Activated T-cell treated with anti-CD3 and anti-CD28 coated beads for 48 hours (primary cell): ENCODE measurements at places on chromosomes 1 and 21.

- DNase-seq, result no peak
Observed at GRCh38 chr1:206693029-206693428, 8.3 kb downstream of the MAPKAPK2 start.

GRCh38 chr1:164636757-164637156 lies 77.8 kb downstream of the PBX1 start:
- DNase-seq, result no peak

GRCh38 chr1:10401281-10401680 lies 2.4 kb downstream of the PGD start:
- DNase-seq, result no peak

GRCh38 chr1:244019982-244020485 lies 31.0 kb upstream of the ZBTB18 start:
- no peak for DNase-seq

DNA sequence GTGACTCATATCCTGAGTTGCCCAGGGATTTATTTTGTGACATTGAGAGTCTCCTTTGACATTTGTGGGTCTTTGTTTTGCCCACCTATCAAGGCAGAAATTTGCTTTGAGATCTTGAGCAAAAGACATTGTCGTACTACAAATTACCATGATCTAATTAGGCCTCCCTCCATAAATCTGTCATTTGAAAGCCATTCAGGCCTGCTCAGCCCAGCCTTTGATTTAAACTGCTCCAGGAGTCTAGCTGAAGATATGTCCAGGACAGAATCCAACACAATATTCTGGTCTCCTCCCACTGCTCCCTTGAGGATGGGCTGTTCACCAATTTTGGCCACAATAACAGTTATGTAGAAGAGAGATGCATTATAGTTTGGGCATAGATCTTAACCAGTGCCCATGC lies 86.7 kb downstream of the PROX1 start:
- DNase-seq, result no peak

DNA sequence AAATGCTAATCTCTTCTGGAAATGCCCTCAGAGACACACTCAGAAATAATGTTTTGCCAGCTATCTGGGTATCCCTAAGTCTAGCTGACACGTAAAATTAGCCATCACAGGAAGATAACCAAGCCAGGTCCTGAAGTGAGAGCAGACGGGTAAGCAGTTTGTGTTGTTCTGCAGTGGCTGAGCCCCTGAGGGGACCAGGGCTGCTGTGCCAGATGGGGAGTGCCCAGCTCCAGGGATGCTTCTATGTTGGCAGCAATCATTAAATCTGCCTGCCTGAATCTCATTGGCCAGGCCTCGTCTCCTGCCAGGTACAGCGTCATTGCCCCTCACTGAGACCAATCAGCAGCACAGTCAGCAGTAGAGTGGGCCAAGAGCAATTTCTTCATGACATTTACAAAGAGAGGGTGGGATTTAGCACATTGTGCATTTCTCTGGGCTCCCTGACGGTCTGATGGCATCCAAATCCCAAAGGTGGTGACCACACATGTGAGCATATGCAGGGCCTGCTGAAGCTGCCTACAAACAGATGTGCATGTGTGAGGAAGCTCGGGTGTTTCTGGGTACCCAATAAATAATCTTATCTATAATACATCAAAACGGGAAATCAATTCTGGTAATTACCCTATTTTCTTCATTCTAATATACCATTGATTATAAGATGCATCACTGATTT lies 58.7 kb upstream of the LRRN2 start:
- no peak for DNase-seq

DNA sequence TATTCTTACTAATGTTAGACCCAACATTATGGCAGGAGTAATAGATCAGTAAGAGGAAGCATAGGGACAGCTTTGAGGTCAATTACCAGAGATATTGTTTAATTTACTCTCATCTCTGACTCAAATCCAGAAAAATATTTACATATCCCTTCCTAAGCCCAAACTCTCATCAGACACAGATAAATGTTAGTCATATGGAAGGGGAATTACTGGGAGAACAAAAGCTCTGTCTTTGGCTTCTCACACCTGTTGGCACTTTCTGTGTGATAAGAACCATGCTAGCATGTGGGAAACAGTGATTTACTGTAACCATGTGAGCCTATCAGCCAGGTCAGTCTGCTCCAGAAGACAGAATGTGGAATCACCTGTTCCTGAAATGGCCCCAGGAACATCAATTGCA lies 72.4 kb downstream of the DUSP10 start:
- DNase-seq, result no peak

- DNase-seq, result no peak
Observed at GRCh38 chr1:116218922-116219321, 107.7 kb downstream of the MAB21L3 start.
